ENCODE measurements at places on chromosomes 12 and 14.

GRCh38 chr14:26104717-26105116 lies 493.1 kb downstream of the NOVA1 start:
- DNase-seq, result no peak

DNA sequence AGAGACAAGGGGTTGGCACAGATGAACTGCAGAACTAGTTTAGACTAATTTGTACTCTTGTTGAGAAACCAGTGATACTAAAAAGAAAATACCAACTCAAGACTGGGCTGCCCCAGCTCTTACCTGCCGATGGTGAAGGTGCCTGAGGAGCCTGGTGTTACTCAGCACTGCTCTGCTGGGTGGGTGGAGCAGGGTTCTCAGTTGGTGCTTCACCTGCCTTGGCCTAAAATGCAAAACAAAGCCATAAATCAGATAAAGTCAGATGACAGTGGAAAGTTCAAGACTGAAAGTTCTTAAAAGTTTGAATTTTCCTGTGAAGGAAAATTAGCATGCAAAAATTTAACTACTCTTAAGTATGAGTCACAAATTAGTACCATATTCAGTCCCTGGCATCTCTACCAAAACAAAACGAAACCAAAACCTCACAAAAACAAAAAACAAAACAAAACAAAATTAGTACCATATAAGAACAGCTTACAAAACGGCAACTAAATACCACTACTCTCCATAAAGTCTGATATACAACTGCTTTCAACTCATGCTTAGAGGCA lies 21.9 kb downstream of the YBX3 start:
- no peak for DNase-seq

DNA sequence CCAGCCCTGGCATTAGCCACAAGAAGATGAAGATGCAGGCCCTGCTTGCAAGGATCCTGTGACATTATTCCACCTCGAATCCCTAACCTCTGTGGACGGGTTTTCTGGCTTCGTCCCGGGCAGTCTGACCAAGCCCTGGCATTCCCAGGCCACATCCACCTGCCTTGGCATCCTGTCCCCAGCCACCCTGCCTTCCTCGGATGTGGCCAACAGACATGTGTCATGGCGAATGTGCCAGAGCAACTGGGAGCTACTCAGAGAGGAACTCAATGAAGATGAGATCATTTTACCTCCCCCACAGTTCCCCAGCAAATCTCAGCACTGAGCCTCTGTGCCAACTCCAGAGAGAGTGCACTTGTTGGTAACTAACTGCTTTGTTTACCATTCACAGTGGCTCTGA lies 33.5 kb upstream of the KCNA5 start:
- DNase-seq, result no peak

- DNase-seq, result no peak
Observed at GRCh38 chr14:101171650-101172049, 268.1 kb upstream of the RTL1 start.

DNA sequence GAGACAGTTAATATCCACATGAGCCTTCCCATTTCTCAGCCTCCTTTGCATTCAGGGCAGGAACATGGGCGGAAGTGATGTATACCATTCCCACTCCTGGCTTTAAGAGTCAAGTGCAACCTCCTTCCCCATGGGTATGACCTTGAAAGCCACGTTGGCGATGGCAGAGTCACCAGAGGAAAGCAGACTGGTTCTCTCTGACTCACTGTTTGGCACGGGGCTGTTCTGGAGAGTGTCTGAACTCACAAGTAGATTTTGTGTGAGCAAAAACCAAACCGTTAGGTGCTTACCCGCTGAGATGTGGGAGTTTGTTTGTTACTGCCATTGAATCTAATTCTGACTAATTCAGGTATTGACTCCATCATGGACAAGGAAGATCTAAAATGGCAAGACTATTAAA lies 36.7 kb upstream of the PZP start:
- no peak for DNase-seq

GRCh38 chr12:3304436-3305165 lies 186.4 kb upstream of the PRMT8 start:
- DNase-seq, result peak; percentile 69

DNA sequence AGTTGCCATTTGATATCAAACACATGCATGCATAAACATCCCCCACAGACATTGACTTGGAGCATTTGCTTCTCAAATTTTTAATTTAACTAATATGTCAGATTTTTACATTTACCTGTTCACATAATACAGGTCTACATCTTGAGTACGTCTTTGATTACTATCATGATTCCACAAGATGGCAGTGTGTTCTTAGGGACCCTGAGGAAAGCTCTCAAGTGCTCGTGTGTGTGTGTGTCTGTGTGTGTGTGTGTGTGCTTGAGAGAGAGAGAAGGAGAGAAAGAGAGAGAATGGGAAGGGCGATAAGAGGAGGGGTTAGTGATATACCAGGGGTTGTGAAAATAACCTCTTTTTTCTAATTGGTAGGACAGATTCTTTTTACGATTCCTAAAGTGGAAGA lies 167.1 kb upstream of the OR4E1 start:
- no peak for DNase-seq

- no peak for DNase-seq
Observed at GRCh38 chr14:103623883-103624482, 5.0 kb upstream of the KLC1 start.

GRCh38 chr12:13691598-13691997 lies 289.8 kb downstream of the GRIN2B start:
- DNase-seq, result no peak

DNA sequence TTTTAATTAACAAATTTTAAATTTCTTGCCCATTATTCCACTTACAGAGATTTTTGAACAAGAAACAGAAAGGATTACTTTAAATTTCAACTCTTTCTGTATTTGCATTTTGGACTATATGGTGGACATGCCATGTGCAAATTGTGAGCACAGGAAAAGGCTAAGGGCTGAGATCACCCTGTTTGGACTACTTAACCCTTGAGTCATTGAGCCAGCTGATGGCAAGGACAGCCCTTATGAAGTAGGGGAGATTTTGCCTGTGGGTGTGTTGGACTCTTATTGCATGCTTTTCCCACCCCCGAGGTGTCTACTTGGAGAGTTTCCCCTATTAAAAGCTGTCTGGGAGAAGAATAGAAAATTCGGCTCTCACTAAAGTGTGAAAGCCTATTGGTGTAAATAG lies 17.2 kb downstream of the DERA start:
- DNase-seq, result no peak

GRCh38 chr14:31898838-31899528 lies 178.1 kb upstream of the ARHGAP5 start:
- no peak for DNase-seq

GRCh38 chr14:71328954-71329353 lies 421.7 kb downstream of the PCNX1 start:
- DNase-seq, result no peak

DNA sequence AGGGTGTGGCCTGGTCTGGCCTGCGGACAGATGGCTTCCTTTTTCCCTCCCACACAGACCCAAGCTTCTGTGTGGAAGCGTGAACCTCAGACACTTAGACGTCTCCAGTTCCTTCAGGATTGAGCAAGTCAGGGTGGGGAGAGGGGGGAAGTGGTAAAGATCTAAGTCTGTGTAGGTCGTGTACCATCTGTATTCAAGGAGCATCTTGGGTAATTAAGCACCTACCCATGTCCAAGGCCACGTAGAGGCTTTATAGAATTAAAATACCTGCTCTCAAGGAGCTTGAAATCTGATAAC lies 1.7 kb downstream of the AVIL start:
- no peak for DNase-seq
